ENCODE measurements at places on chromosomes 6 and 20.

- no peak overlapping the region for H3K4me3 ChIP-seq
- H3K4me1 ChIP-seq = no peaks in the 10 kb centered on the region
- no peak overlapping the region for H3K27ac ChIP-seq
- no peak for DNase-seq
Measured at GRCh38 chr20:38700926-38701325, 23.4 kb upstream of the SLC32A1 start.

- peak overlapping the region; percentile 63 for H3K27ac ChIP-seq
- H3K4me3 ChIP-seq = no peak overlapping the region
- peaks cover 83% of the 10 kb centered on the region for H3K27me3 ChIP-seq
- peaks cover 3% of the 10 kb centered on the region for H3K4me1 ChIP-seq
- DNase-seq = no peak
- H3K36me3 ChIP-seq = peaks cover 6% of the 10 kb centered on the region
Measured at GRCh38 chr6:84768442-84769174, 4.2 kb upstream of the TBX18 start.

GRCh38 chr6:4717124-4717523, 59.1 kb upstream of the CDYL start:
- peaks cover 10% of the 10 kb centered on the region for H3K27me3 ChIP-seq
- H3K4me3 ChIP-seq = no peak overlapping the region
- no peak overlapping the region for H3K27ac ChIP-seq
- no peak for DNase-seq
- H3K4me1 ChIP-seq = peaks cover 5% of the 10 kb centered on the region
- H3K36me3 ChIP-seq = no peaks in the 10 kb centered on the region

DNA sequence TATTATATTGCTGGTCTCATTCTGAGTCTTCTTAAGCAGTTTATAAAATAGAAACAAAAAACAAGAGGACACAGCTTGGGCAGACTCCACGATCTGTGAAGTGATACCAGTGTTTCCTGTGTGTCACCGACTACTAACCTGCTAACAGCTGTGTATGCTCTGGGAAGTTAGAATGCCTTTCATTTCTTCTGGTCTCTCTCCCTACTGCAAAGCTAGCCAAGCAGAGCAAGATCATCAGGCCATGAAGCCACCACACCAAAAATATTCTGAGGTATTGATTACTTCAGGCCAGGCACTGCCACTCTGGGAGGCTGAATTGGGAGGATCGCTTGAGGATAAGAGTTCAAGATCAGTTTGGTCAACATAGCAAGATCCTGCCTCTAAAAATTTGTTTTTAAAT, 46.9 kb upstream of the SMIM29 start:
- H3K36me3 ChIP-seq = peaks cover 20% of the 10 kb centered on the region
- peak overlapping the region; percentile 60 for H3K4me3 ChIP-seq
- H3K27me3 ChIP-seq = no peaks in the 10 kb centered on the region
- peak; percentile 60 for DNase-seq

- H3K4me3 ChIP-seq = no peak overlapping the region
- H3K36me3 ChIP-seq = no peaks in the 10 kb centered on the region
- no peaks in the 10 kb centered on the region for H3K27me3 ChIP-seq
- H3K4me1 ChIP-seq = no peaks in the 10 kb centered on the region
- no peak overlapping the region for H3K27ac ChIP-seq
Measured at GRCh38 chr6:23003671-23004467, 434.5 kb downstream of the HDGFL1 start.

GRCh38 chr6:441126-441920, 49.8 kb downstream of the IRF4 start:
- H3K27me3 ChIP-seq = peaks cover 4% of the 10 kb centered on the region
- no peaks in the 10 kb centered on the region for H3K36me3 ChIP-seq
- peaks cover 22% of the 10 kb centered on the region for H3K4me1 ChIP-seq
- DNase-seq = no peak
- no peak overlapping the region for H3K27ac ChIP-seq
- H3K4me3 ChIP-seq = no peak overlapping the region

- H3K36me3 ChIP-seq = no peaks in the 10 kb centered on the region
- H3K27ac ChIP-seq = no peak overlapping the region
- no peak overlapping the region for H3K4me3 ChIP-seq
Measured at GRCh38 chr6:25414168-25414567, 135.0 kb downstream of the CARMIL1 start.

DNA sequence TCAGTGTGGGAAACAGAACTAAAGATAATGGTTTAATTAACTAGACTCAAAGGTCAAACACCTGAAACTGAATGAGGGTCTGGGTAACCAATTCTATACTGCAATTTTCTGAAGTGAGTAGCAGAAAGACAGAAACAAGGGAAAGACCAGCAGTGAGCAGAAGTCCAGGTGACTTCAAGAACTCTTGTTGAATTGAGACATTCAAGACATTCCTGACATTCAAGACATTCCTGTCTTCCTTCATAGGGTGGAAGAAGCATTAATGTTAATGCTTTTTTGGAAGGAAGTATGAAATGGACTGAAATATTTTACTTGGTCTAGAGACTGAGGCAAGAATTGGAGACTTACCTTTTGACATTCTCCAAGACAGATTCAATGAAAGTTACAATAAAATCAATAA, 529.9 kb upstream of the MMS22L start:
- no peak overlapping the region for H3K27ac ChIP-seq
- no peak overlapping the region for H3K4me3 ChIP-seq
- no peaks in the 10 kb centered on the region for H3K4me1 ChIP-seq
- no peaks in the 10 kb centered on the region for H3K27me3 ChIP-seq
- DNase-seq = no peak

DNA sequence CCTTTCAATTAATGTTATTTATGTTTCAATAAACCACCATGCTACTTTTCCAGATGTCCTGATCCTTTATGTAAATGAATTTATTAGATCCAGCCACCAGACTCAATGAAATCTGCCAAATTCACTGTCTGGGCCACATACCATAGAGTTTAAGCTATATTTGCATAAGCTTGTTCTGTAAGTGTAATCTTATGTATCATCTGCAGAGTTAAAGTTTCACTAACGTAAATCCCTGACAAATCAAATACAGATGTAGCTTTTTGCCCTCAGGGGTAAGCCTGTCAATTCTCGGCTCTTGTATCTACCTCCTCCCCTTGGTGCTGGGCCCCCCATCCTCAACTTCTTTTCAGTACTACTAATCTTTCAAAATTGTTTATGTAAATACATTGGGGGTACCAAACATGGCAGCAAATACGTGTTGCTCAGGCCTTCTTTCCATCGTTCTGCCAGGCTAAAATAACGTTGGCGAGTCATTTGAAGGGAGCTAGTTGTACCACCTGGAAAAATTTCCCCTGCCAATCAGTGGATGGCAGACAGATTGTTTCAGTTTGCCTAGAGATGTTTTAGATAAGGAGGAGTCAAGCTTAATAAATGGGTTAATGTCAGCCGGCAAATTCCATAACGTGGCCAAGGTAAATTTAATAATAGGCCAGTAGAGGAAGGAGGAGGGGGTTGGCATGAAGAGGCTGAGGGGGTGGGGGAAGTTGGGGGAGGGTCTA, 79.6 kb downstream of the RPS12 start:
- H3K27me3 ChIP-seq = peaks cover 4% of the 10 kb centered on the region
- no peak for DNase-seq
- no peak overlapping the region for H3K27ac ChIP-seq
- no peak overlapping the region for H3K4me3 ChIP-seq

- peak overlapping the region; percentile 79 for H3K4me3 ChIP-seq
- H3K4me1 ChIP-seq = peaks cover 42% of the 10 kb centered on the region
- peak overlapping the region; percentile 90 for H3K27ac ChIP-seq
- peak; percentile 55 for DNase-seq
- peaks cover 81% of the 10 kb centered on the region for H3K27me3 ChIP-seq
Measured at GRCh38 chr20:21100578-21101452, 5.3 kb downstream of the LINC00237 start.

DNA sequence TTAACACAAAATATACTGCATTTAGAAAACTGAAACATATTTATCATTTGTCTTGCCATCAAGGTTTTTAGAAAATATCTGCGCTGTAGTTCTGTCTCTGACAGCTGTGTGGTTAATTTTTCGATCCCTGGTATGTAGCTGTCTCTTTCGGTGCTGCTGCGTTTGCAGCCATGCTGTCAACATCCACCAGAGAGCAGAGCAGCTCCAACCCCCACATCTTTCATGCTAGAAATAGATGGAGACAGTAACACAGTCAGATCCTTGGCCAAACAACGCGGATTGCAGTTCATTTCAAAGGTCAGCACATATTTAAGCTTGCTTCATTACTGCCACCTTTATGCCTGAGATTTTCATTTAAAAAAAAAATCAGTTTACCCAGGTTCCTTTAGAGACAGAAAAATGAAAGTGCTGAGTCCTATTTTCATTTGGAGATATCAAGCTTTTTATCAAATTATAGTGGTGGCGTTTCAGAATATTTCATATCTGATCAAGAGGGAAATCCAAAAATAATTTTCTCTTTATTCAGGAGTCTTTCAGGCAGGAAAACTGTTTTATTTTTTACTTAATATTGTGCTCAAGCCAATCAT, 157.7 kb upstream of the MMS22L start:
- H3K4me1 ChIP-seq = no peaks in the 10 kb centered on the region
- peaks cover 9% of the 10 kb centered on the region for H3K27me3 ChIP-seq
- no peak for DNase-seq
- H3K4me3 ChIP-seq = no peak overlapping the region
- no peak overlapping the region for H3K27ac ChIP-seq

GRCh38 chr6:134235937-134236751, 81.8 kb downstream of the SGK1 start:
- H3K36me3 ChIP-seq = peaks cover 6% of the 10 kb centered on the region
- H3K4me3 ChIP-seq = no peak overlapping the region
- H3K27me3 ChIP-seq = no peaks in the 10 kb centered on the region
- no peak for DNase-seq
- peak overlapping the region; percentile 79 for H3K27ac ChIP-seq

DNA sequence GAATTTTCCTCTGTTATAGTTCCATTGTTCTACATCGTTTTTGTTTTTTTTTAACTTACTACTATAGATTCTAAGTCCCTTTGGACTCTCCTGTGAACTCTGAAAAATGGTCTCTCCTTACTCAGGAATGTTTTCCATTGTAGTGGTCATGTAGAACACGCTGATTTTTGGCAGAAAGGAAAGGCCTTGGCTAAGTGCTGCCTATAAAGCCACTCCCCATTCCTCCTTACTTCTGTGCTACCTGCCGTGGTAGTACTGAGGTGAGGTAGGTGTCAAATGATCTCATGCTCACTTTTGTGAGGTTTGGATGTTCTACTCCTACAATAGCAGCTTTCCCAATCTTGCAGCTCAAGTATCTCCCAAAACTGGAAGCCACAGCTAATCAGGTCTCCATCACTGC, 270.7 kb downstream of the SLC35F1 start:
- H3K27ac ChIP-seq = no peak overlapping the region
- no peak for DNase-seq
- H3K4me1 ChIP-seq = no peaks in the 10 kb centered on the region
- no peaks in the 10 kb centered on the region for H3K36me3 ChIP-seq
- H3K27me3 ChIP-seq = peaks cover 19% of the 10 kb centered on the region

DNA sequence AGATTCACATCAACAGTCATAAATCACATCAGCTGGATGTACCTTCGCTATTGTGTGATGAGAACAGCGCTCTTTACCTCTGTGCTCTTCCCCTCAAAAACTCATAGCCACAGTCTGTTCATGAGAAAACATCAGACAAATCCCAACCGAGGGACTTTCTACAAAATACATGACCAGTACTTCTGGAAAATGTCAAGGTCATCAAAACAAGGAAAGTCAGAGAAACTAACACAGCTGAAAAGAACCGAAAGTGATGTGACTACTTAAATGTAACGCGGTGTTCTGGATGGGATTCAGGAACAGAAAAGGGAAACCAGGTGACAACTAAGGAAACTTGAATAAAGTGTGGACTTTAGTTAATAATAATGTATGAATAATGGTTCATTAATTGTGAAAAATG, 112.0 kb upstream of the CBLN4 start:
- no peak for DNase-seq
- no peak overlapping the region for H3K27ac ChIP-seq
- H3K36me3 ChIP-seq = no peaks in the 10 kb centered on the region
- H3K27me3 ChIP-seq = no peaks in the 10 kb centered on the region

GRCh38 chr6:152329638-152330448, 307.3 kb downstream of the SYNE1 start:
- H3K4me3 ChIP-seq = no peak overlapping the region
- no peak overlapping the region for H3K27ac ChIP-seq
- peaks cover 3% of the 10 kb centered on the region for H3K27me3 ChIP-seq
- no peaks in the 10 kb centered on the region for H3K4me1 ChIP-seq

DNA sequence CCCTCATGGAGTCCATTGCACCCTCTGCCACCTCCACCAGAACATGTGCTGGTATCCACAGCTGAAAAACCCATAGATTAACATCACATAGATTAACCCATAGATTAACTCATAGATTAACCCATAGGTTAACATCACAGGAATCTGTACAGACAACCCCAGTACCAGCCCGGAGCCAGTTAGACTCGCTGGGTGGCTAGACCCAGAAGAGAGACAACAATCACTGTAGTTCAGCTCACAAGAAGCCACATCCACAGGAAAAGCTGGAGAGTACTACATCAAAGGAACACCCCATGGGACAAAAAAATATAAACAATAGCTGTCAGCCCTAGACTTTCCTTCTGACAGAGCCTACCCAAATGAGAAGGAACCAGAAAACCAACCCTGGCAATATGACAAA, 25.1 kb downstream of the SERPINB9 start:
- no peak for DNase-seq
- peak overlapping the region; percentile 9 for H3K27ac ChIP-seq
- H3K36me3 ChIP-seq = peaks cover 18% of the 10 kb centered on the region
- H3K4me3 ChIP-seq = no peak overlapping the region
- peaks cover 73% of the 10 kb centered on the region for H3K4me1 ChIP-seq

DNA sequence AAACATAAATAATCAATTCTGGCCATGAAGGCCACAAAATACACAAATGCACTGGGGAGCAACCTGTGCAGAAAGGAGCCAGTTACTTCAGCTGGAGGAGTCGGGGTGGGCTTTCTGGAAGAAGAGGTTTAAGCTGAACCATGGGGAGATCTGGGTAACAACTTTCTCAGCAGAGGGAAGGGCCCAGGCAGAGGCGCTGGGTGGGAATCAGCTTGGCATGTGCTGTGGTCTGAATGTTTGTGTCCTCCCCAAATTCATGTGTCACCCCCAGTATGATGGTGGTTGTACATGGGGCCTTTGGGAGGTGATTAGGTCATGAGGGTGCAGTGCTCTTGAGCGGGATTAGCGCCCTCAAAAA, 107.9 kb downstream of the SYCP2 start:
- no peak overlapping the region for H3K4me3 ChIP-seq
- H3K36me3 ChIP-seq = no peaks in the 10 kb centered on the region
- no peak overlapping the region for H3K27ac ChIP-seq

GRCh38 chr6:90424580-90424979, 127.9 kb upstream of the BACH2 start:
- H3K27ac ChIP-seq = peak overlapping the region; percentile 99
- H3K4me3 ChIP-seq = peak overlapping the region; percentile 30
- H3K36me3 ChIP-seq = peaks cover 32% of the 10 kb centered on the region
- peaks cover 27% of the 10 kb centered on the region for H3K4me1 ChIP-seq
- no peaks in the 10 kb centered on the region for H3K27me3 ChIP-seq
